ENCODE measurements at places on chromosomes 12 and 14.

DNA sequence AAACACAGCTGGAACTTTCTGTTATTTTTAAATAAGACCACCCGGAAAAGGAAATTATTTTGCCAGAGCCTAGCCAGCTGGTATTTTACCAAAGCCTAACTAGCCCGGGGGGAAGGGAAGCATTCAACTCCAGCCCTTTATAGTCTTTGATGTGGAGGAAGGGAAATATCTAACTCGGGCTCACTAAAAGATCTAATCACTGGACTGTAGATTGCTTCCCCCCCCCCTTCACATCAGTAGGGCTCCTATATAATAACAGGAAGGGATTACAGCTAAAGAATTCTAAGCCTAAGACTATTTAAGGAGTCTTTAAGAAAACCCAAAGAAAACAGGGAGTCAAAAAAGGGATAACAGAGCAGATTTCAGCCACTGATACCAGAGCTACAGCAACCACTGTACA lies 431.1 kb downstream of the KCNH5 start:
- DNase-seq: no peak

DNA sequence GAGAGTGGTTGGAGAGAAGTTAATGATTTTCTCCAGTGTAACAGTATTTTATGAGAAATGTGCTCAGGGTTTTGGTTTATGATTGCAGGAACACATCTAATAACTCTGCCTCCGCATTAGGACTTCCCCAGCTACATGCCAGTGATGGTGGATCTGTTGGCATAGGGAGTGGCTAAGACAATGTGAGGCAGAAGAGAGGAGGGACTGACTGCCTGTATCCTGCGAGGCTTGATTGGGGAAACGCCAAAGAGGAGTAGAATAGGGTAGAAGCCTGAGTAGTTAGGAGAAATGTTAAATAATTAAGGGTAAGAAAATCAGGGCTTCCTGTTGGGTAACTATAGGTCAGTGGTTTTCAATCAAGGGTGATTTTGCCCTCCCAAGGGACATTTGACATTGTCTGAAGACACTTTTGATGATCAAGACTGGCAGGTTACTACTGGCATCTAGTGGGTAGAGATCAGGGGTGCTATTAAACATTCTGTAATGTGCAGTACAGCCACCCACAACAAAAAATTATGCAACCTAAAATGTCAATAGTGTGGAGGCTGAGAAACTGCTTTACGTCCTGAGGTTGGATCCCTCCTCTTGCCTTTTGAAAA lies 12.8 kb downstream of the TDG start:
- DNase-seq: no peak

DNA sequence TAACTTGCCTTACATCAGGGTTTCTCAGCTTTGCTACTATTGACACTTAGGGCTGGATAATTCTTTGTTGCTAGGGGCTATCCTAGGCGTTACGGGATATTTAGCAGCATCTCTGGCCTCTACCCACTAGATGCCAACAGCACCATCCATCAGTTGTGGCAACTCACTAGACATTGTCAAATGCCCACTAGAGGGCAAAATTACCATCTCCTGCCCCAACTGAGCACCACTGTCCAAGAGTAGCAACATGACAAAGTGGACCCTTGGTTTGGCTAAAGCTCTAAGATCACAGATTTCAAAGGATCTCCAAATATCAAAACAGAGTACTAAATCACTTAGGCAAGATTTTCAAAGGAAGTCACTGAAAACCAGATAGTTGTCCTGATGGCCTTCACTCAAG lies 251.7 kb upstream of the TBX3 start:
- no peak for DNase-seq

DNA sequence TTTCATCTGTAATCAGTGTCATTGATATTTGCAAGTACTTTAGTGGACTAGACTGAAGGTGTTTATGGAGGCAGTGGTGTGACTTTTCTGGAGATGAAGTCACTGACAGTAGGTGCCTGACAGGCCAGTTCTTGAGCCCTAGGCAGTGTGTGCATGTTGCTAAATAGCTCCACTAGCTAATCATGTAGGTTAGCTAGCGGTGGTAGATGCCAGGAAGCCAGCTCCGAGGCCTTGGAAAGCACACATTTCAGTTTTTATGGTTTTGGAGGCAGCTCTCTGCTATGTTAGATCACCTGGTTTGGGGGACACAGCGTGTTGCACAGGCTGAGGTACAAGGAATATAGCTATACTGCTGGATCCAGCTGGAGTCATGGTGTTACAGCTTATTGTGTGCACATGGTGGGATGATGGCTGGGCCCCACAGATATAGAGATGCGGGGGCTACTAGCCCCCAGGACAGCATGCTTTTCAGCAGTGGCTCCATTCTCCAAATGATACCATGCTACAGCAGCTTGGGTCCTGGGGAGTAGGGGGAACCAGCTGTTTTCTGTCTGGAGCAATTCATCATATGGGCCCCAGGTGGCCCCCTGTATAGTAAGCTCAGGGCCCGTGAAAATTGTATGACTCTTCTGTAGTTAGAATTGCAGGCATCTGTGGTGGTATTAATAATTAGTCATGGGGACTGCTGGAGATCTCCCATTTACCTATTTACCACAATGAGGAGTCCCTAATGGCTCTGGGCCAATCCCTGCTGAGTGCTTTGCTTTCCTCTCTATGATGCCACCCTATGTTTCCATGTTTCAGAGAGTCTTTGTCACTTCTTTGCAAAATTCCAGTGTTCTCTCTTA lies 367.2 kb upstream of the LMO3 start:
- no peak for DNase-seq

DNA sequence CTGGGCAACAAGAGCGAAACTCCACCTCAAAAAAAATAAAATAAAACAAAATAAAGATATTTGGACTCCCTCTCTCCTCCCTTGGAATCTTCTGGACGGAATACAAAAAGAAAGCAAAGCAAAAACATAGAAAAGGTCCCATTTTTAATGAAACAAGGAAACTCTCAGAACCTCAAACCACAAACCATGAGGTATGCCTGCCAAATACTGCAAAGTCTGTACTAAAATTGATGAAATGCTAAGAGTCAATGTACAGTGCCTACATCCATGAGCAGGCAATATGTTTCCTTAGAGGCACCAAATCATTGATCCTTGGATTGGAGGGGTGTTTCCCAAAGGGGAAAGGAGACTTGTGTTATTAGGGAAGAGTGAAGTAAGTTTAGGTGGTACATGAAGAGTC lies 8.2 kb upstream of the RPS6KA5 start:
- no peak for DNase-seq

DNA sequence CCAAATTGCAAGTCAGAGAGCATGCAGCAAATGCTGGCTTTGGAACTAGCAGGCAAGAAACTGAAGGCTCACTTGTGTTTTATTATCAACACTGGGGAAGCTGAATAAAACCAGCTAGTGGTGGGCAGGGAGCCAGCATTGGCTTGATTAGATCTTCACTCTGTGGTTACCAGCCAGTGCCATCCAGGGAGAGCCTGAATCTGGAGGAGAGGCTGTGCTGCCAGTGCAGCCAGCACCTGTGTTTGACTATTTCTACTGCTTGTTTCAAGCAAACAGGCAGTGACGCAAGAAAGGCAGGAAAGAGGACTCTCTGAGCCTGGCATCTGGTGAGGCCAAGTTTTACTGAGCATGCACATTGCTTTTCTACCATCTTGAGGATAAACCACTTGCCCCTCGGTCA lies 247.0 kb downstream of the PHLDA1 start:
- DNase-seq: no peak

- DNase-seq: no peak
Measured at GRCh38 chr12:14960548-14961465, 594 bp downstream of the ARHGDIB start.

GRCh38 chr12:52980650-52981423 lies 25.4 kb upstream of the EIF4B start:
- DNase-seq: peak; percentile 65

GRCh38 chr12:117076410-117077372 lies 22.5 kb downstream of the TESC start:
- DNase-seq: no peak

DNA sequence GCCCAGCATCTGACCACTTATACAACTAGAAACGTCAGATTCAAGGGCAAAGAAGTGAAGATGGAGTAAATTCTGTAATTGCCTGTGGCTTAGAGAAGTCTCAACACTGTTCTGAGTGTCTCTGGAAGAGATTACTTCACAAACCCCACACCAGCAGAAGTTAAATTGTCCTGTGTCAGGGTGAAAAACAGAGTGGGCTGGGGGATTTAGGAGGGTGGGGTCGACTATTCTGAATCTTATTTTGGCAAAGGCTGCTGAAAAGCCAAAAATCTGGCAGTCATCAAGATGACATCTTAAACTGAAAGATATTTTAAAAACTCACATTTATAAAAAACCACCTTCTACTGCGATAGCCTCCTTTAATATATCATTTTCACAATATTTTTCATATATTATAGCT lies 180.8 kb downstream of the KLHL28 start:
- DNase-seq: no peak

DNA sequence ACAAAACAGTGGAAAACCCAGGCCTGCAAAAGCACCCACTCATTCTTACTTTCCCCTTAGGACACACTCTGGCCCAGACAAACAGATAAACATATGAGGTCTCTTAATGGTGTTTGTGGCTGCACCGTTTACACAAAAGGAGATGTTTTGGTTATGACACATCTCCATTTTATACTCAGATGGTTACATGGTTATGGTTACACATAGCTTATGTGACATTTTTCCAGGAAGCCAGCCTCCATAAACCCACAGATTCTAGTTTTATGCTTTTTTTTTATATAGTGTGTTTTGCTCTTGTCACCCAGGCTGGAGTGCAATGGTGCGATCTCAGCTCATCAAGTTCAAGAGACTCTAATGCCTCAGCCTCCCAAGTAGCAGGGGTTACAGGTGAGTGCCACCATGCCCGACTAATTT lies 3.5 kb upstream of the KLRD1 start:
- DNase-seq: no peak

GRCh38 chr14:77077040-77077439 lies 21.0 kb upstream of the CIPC start:
- no peak for DNase-seq

GRCh38 chr12:81759190-81760051 lies at the start of gene PPFIA2:
Gene PPFIA2, minus strand, starts transcription at chr12:81759350.
- no peak for DNase-seq

- DNase-seq: no peak
Measured at GRCh38 chr12:3300833-3301401, 190.1 kb upstream of the PRMT8 start.
